ENCODE measurements at places on chromosomes 6 and 20.

GRCh38 chr6:124961777-124962638 is at the start of gene RNF217:
RNF217 (plus strand) TSS chr6:124962437; CDS start chr6:124962545, 108 bp downstream.
- no peak for DNase-seq

GRCh38 chr6:155115893-155116570 is 120.9 kb downstream of the TIAM2 start:
- no peak for DNase-seq

- DNase-seq = no peak
These were observed 116.9 kb downstream of the TAF4 start for GRCh38 chr20:61948586-61949362.

GRCh38 chr20:41467220-41467619 is 100.6 kb upstream of the EMILIN3 start:
- DNase-seq = no peak

DNA sequence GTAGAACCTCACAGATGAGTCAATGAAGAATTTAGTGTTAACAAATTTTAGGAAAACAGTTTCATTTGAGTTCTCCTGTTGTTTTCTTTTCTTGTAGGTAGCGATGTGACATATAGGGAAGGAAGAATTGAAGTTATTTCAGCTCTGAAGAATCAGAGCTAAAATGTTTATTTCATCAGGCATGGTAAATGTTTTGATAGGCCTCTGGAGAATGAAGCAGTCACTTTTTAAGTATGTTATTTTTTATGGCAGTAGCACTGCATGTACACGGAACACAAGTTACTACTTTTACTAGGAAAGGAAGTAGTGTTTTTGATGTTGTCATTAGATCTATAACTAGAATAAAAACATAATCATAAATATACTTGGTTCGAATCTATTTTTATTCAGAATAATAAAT is 1357.3 kb upstream of the CITED2 start:
- DNase-seq = no peak

DNA sequence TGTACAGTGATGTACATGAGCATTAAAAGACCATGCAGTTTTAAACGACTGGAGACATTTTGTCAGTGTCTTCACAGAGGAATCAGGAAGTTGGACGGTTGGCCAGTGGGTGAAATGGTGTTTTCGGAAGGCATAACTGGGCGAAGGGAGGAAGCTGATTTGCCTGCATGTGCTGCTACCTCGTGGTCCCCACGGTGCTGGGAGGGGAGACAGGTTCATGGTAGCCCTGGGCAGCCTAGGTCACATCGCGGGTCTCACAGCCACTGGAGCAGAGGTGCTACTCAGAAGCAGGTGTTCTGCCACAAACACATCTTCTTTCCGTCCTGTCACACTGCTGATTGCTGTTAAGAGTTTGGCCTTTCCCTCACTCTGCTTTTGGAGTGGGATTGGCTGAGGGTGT is 35.2 kb downstream of the HIVEP1 start:
- no peak for DNase-seq

GRCh38 chr6:111171577-111172400 is 84.5 kb downstream of the SLC16A10 start:
- DNase-seq = no peak
